ENCODE measurements at places on chromosomes 11 and 22.

GRCh38 chr11:111445586-111445985, 66.5 kb upstream of the POU2AF1 start:
- no peak for DNase-seq

DNA sequence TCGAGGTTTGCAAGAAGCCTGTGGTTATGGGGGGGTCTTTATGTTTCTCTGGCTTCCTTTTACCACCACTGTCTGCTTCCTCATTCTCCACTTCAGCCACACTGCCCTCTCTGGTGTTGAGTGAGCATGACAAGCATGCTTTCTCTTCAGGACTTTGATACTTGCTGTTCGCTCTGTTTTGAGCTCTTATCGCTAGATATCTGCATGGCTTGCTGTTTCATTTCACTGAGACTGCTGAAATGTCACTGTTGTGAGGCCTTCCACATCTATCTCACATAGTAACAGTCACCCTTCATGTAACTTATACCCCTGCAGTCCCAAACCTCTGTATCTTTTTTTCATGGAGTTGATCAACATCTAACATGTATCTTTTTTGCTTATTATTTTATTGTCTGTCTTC, 59.8 kb downstream of the TMEM135 start:
- DNase-seq: peak; percentile 6

DNA sequence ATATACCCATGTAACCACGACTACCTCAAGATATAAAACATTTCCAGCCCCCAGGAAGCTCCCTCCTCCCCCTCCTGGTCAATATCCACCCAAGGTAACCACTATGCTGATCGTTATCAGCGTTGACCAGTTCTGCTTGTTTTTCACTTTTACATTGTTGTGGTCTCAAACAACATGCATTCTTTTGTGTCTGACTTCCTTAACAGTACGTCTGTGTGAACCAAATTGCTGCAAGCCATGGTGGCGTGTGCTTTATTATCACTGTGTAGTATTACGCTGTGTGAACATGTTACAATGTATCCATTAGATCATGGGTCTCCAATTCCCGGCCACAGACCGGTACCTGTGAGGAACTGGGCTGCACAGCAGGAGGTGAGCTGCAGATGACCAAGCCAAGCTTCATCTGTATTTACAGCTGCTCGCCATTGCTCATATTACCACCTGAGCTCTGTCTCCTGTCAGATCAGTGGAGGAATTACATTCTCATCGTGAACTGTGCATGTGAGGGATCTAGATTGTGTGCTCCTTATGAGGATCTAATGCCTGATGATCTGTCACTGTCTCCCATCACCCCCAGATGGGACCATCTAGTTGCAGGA, 15.5 kb upstream of the GRK3 start:
- DNase-seq: no peak

DNA sequence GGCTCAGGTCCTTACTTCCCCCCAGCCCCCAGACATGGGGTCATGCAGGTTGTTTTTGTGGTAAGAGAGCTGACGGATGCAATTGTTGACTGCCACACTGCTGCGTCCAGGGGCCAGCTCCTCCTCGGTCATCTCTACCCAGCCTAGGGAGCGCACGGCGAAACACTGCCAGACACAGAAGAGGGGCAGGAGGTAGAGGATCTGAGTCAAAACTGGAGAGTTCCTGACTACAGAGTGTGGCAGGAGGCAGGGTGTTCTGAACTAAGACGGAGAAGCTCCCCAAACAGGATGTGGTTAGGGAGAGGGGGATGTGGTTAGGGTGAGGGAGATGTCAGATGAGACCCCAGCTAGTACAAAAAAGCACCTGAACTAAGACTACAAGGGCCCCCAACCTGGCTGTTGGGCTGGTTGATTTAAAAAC, 12.3 kb downstream of the SMPD1 start:
- no peak for DNase-seq

GRCh38 chr11:134045799-134046635, 22.9 kb upstream of the JAM3 start:
- no peak for DNase-seq

DNA sequence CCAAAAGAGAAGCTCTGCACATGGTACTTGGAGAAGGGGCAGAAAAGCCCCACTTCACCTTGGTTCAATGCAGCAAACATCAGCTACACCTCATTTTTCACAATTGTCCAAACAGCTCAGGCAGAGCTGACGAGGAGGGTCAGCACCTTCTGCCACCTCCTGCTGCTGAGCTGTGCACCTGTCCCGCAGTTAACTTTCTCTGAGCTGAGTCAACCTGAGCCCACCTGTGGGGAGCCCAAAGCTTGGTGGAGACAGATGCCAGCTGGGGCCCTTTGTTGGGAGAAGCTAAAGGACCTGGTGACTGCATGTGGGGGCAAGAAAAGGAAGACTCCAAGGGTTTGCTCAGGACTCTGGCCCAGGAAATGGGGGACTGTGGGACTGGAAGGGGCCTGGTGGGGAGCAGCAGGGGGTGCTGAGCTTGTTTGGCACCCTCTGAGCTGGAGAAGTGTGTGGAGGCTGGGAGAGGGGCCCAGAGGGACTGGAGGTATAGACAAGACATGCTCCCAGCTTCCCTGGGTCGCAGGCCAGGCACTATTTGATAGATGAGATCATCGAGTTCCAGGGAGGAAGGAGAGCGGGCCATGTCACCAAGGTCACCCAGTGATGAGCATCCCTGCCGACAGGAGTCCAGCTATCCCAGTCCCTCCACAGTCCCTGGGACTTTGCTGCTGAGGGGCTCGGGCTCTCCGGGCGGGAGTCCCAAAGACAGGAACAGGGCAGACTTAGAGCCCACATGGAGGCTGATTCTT, 53.5 kb downstream of the KCNJ4 start:
- DNase-seq: peak; percentile 7

- DNase-seq: no peak
These were observed 374.4 kb upstream of the DDI1 start for GRCh38 chr11:103661991-103662390.

DNA sequence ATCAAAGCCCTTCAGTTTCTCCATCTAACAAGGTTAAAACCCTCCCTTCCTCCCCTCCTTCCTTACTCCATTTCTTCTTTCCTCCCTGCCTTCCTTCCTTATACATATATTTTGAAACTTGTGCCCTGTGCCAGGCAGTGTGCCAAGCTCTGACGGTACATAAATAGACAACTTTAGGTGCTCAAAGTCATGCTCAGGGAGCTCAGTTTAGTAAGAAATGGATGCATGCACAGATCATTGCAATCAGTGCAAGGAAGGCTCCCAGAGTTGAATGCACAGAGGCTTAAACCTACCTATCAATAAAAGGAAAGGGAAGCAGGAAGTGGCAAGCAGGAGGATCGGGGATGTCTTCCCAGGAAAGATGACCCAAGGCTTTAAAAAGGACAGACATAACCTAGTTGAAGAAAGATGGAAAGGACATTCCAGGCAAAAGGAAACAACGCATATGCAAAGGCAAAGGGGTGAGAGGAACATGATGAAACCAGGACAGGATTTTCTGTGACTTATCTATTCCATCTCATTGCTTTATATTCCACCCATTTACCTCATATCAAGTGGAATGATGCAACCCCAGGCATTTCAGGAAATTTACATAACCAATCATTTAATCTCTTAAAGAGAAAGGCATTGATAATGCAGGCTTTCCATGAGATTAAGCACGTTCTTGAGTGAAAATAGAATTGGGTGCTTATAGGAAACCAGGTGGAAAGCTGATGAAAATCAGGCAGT, 13.2 kb downstream of the FZD4 start:
- DNase-seq: no peak

DNA sequence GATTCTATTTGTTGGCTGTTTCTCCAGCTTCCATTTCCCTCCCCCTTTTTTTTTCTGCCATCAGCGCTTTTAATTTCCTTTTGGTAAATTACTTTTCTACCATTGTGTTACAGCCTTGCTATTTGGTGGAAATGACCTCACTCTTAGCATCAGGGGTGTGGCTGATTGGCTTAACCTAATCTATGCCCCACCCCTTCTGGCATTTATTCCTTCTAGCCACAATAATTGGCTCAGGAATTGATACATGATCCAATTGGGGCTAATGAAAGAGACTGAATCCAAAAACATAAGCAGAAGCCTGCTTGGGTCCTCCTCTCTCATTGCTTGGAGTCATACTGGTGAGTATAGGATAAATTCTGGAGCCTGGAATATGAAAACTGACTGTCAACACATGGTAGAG, 402.4 kb upstream of the LRRC4C start:
- DNase-seq: no peak

- no peak for DNase-seq
These were observed 789 bp upstream of the POLA2 start for GRCh38 chr11:65260756-65261590.

GRCh38 chr11:133598906-133599305, 66.6 kb upstream of the OPCML start:
- DNase-seq: no peak

- DNase-seq: peak; percentile 48
These were observed 612 bp downstream of the XBP1 start for GRCh38 chr22:28799606-28800307.

- DNase-seq: peak; percentile 42
These were observed 449.3 kb downstream of the OPCML start for GRCh38 chr11:133082841-133083488.

DNA sequence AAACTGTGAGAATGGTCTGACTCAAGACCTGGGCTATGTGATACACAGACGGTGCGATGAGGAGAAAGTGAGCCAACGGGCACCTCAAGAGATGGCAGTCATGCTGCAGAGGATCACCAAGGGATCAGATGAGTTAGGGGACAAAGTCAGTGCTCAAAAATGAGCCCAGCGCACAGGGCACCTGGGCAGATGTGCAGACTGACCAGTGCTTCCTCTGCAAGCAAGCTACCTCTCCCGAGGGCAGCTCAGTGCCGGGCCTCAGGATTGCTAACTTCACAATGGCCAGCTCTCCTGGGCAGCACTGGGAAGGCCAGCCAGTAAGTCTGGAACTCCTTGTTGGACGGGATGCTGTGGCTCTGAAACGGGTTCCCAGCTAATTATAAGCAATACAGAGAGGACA, 15.3 kb downstream of the HDHD5 start:
- DNase-seq: no peak

- DNase-seq: no peak
These were observed 21.6 kb downstream of the MGAT3 start for GRCh38 chr22:39478441-39478850.

- DNase-seq: no peak
These were observed 5.4 kb downstream of the FREY1 start for GRCh38 chr11:45901626-45902025.

DNA sequence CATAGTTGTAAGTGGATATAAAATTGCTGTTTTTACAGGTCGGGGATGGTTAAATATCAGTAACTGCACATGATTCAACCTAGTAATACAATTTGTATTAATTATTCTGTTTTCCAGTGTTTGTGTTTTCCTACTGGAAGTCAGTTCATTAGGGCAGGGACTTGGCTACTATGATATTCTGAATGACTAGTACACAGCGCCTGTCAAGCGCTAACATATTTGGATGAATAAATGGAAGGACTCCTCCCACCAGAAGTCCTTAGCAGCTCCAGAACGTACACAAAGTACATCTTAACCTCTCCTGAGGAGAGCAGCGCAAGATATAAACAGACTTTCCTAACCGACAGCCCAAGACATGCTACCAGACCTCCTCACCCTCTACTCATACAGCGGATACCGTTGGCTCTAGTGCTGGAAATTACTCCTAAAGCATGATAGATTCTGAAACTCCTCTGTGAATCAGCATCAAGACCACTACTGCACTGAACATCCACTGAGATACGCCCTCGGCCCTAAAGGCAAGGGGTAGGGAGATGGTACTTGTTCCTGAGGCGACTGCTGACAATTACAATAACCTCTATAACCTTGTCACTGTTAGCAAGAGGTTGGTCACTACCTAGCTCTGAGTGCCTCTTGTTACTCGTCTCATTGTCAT, 79.1 kb downstream of the RDX start:
- DNase-seq: no peak

- no peak for DNase-seq
These were observed 8.6 kb downstream of the OR6M1 start for GRCh38 chr11:123797541-123797940.

- DNase-seq: no peak
These were observed 7.2 kb downstream of the COA4 start for GRCh38 chr11:73869332-73869949.

DNA sequence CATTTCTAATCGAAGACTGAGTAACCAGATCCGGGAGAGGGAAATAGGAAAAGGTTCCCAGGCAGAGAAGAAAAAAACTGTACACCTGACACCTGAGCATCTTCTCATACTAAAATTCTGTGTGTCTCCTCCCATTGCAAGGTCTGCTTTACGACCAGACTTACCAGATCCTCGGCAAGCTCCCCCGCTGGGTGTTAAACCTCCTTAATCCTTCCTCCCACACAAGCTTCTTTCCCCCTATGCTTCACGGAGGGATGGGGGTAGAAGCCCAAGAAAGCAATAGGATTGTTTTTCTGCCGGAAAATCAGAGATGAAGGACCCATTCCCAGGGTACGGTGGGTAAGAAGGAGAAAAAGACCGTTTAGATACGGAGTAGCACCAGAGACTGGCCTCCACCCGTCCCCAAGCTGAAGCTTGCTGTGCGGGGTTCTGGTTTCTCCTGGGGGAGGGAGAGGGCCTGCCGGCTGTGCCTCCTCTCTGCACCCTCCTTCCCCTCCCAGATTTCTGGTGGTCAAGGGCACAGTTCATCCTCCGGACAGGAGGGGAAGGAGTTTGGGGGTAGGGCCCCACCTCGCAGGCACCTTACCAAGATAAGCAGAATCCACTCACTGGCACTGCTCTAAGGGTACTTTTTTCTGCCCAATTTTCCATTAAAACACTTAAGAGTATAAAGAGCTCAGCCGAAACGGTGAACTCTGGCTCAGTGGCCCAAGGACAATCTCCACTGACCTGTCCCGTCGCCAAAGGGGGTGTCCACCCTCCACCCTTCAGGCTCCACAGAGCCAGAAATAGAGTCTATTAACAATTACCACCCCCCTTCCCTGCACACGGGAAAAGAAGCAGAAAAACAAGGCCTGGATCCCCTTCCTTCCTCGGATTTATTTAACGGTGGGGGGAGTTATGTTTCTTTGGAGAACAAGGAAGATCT, 1.2 kb downstream of the TOB2 start:
- DNase-seq: peak; percentile 15

DNA sequence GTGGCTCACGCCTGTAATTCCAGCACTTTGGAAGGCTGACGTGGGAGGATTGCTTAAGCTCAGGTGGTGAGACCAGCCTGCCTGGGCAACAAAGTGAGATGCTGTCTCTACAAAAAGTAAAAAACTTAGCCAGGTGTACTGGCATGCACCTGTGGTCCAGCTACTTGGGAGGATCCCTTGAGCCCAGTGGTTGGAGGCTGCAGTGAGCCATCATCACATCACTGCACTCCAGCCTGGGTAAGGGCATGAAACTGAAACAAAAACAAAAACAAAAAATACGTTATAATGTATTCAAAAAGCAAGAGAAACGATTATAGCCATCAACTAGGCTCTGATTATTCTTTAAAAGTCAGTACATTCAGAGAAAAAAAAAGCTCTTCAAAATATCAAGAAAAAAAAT, 62.5 kb downstream of the TCF20 start:
- no peak for DNase-seq

DNA sequence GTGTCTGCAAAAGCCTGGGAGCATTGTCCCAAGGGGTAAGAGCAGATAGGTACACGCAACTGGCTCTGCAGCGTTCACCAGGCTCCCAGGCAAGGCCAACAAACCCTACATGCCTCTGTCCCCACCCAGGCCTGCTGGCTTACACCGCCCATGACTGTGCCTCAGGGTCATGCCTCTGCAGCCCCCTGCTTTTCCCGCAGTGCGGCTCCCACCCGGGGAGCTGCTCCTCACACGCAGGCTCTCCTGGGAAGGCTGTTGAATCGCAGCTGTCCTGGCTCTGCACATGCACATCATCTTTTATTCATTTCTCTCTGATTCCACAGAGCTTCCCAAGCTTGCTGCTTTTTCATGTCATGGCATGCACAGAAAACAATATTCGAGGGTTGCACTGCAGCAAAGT, 29.2 kb upstream of the B3GAT1 start:
- no peak for DNase-seq

- DNase-seq: no peak
These were observed 807 bp upstream of the WT1 start for GRCh38 chr11:32435942-32436750.

All from CD14-positive monocyte (primary cell).